Esophagus squamous epithelium (tissue), 5 donors: ENCODE measurements at places on chromosomes 2 and 18.

GRCh38 chr18:55109818-55110414 is 150.7 kb upstream of the CCDC68 start:
- no peaks in the 10 kb centered on the region for H3K4me1 ChIP-seq
- H3K4me3 ChIP-seq: no peak overlapping the region
- no peaks in the 10 kb centered on the region for H3K36me3 ChIP-seq
- no peak overlapping the region for H3K27ac ChIP-seq

GRCh38 chr2:147368306-147368705 is 476.5 kb upstream of the ACVR2A start:
- no peak for DNase-seq
- no peak overlapping the region for H3K4me3 ChIP-seq
- H3K27ac ChIP-seq: no peak overlapping the region
- no peaks in the 10 kb centered on the region for H3K36me3 ChIP-seq
- no peaks in the 10 kb centered on the region for H3K27me3 ChIP-seq

DNA sequence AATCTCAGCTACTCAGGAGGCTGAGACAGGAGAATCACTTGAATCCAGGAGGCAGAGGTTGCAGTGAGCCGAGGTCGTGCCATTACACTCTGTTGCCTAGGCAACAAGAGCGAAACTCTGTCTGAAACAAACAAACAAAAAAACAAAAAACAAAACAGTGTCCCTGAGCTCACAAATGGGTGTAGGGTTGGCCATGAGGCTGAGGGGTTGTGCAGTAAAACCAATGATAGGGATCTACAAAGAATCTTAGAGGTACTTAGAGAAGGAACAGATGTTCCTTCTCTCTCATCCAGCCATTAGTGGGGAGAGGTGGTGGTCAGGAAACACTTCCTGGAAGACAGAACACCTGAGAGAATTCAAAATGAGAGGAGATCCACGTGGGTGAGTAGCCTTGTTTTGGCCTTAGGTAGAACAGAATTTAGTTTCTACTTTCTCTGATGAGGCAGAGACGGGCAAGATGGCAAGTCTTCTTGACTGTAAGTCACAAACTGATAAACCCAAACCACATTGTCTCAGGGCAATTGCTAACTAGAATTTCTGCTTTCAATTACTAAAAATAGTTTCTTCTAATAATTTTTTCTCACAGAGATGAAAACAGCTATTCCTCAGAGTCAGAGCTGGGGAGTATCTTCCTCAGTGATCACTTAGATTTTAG is 61.5 kb upstream of the PPM1B start:
- DNase-seq: no peak
- H3K4me1 ChIP-seq: no peaks in the 10 kb centered on the region
- H3K4me3 ChIP-seq: no peak overlapping the region
- H3K36me3 ChIP-seq: no peaks in the 10 kb centered on the region
- no peak overlapping the region for H3K27ac ChIP-seq
- no peaks in the 10 kb centered on the region for H3K27me3 ChIP-seq

DNA sequence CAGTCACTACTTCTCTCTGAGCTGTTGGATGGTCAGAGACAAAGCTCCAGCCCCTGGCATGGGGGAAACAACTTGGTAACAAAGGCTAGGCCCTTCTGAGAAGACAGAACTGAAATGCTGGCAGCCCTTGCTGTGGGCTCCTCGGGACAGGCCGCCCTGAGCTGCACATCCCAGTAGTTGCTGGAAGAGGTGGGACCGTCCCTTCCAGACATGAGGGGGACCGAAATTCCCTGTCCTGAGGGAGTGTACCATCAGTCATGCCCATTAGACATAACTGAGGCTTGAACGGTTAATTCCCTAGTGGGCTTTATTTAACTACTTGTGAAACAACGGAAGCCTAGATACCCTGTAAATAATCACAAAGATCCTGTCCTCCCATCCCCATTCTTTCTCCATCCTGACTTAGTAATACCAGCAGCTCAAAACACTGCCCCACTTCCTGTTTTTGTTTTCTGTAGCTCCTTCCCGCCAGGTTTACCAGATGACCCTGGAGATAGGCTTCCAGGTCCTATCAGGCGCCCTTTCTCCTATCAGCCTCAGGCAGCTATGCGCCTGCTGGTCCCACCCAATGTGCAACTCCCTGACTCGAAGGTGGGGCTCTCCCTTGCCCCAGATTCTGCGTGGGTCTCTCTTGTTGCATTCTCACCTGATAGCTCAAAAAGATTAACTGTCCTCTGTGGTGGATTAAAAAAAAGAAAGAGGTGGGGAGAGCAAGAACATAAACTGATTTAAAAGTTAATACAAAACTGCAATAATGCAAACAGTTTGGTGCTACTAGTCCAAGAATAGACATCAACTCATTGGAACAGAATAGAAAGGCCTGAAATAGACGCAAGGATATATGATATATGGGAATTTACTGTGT is 37.0 kb upstream of the NT5DC4 start:
- H3K4me3 ChIP-seq: no peak overlapping the region
- no peak overlapping the region for H3K27ac ChIP-seq
- DNase-seq: no peak
- peaks cover 5% of the 10 kb centered on the region for H3K4me1 ChIP-seq

DNA sequence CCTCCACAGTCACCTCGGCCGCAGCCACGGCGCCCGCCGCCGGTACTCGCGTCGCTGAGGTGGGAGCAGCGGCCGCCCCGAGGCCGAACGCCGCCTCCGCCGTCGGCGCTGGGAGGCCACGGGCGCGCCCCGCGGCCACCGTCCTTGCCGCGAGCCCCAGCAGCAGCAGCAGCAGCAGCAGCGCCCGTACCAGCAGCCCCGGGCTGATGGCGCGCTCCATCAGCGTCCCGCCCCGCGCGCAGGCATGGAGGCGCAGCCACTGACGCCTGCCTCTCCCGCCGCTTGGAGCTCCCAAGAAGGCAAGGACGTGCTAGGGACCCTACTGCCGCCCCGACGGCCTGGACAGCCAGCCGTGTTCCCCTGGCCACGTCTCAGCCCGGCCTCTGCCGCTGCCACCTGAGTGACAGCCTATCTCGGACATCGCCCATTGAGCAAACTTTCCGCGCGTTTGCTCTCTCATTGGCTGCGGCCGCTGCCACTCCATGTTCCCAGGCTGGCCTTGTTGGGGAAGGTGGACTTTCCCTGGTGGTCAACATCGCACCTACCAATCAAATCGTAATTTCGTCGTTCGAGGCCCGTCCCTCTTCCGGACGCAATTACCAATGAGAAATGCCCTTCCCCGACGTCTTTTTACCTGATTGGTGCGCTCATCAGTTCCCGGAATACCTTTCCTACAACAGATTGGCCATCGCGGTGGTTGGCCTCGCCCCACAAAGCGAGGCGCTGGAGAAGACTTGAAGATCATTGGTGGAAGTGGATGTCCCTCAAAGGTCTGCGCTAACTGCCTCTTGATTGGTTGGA is at the start of gene EIF2AK3:
EIF2AK3 (minus strand) TSS at position 410 of the 801 bp plus-strand sequence; CDS start at position 220, 190 bp downstream.
- peak within 1 kb of the TSS; percentile 86 for H3K4me3 ChIP-seq
- no peaks in the 10 kb centered on the region for H3K27me3 ChIP-seq
- H3K36me3 ChIP-seq: no peaks in the 10 kb centered on the region
- peak; percentile 98 for DNase-seq

DNA sequence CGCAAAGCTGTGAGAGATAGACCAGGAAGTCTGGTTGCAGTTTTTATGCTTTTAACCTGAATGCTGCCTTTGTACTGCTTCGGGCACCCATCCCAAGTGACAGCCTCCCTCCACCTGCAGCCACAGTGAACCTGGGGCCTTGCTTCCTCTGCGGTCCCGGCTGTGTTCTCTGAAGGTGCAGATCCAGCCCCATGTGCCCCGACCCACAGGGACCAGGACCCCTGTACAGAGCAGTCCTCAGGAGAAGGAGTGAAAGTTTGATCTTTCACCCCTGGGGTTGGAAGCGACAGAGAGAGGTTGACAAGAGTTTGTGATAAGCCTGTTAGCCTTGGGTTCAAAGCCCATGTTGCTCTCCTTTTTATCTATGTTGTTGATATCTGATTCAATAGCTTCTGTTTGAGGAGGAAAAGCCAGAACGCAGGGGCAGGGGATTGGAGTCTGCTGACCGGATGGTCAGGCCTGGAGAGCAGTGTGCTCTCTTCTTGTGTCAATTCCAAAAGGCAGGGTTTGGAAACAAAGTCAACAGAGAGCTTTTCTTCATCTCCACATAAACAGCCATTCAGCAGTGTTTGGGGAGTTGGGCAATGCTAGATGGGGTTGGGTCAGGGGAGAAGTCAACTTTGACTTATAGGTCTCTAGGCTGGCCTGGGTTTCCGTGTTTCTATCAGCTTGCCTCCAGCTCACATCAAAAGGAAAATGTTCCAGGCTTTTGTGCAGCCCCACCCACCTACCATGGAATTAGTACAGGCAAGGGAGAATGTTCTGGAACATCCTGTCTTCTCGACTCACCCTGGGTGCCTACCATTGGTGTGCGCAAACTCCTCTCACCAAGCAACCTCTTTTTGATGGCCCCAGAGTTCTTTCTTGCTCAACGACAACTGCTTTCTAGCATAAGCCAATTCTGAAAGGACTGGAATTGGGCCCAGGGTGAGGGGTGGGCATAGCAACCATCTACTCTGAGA is 214.9 kb downstream of the ALPK2 start:
- H3K27me3 ChIP-seq: no peaks in the 10 kb centered on the region
- no peaks in the 10 kb centered on the region for H3K4me1 ChIP-seq
- no peak for DNase-seq
- H3K36me3 ChIP-seq: no peaks in the 10 kb centered on the region

DNA sequence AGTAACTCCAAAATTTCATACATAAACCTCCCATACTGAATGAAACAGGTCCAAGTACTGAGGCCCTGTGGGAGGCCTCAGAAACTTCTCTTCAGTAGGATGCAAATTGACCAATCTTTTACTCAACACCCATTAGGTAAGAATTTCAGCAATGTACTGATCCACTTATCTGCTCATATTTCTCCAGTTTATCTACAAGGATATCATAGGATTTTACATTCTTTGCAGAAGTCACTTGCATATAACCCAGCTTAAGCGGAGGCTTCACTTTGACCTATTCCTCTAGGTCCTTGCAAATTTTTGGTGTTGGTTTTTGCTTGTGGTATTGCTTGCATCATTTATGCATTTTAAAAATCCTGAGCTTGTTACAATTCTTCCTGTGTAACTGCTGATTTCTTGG is 28.8 kb upstream of the SLC3A1 start:
- H3K27me3 ChIP-seq: no peaks in the 10 kb centered on the region
- no peaks in the 10 kb centered on the region for H3K36me3 ChIP-seq
- DNase-seq: no peak
- H3K4me3 ChIP-seq: no peak overlapping the region
- H3K4me1 ChIP-seq: no peaks in the 10 kb centered on the region
- H3K27ac ChIP-seq: no peak overlapping the region

DNA sequence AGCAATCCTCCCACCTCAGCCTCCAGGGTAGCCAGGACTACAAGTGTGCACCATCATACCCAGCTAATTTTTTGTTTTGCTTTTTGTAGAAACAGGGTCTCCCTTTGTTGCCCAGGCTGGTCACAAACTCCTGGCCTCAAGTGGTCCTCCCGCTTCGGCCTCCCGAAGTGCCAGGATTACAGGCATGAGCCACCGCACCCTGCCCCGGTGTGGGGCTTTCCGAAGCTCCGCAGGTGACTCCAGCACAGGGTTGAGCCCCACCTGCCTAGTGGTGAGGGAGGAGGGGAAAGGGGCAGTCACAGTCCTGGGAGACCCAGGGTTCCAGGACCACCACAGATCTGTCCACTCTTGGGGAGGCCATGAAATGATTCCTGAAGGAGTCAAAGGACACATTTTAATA is 5.2 kb downstream of the PRLH start:
- no peak for DNase-seq
- H3K27ac ChIP-seq: no peak overlapping the region
- no peaks in the 10 kb centered on the region for H3K27me3 ChIP-seq

DNA sequence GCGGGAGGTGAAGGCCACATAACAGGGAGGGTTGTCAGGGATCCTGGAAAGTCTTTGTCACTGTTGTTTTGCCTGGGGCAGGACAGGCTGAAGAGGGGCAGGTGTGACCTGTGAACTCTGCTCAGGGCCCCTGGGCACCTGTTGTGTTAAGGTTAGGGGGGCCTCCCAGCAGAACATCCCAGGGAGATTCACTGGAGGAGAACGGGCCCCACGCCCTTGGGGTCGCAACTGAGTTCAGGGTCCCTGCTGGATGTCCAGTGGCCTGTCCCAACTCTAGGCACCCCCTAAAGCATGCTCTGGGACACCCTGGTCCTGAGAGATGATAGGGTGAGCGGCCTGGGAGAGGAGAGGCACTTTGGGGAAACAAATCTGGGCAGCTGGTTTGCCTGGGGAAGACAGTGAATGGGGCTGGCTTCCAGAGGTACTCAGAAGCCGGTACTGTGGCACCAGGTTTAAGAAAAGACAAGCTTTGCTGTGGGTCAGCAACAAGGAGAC is 22.9 kb downstream of the GPR35 start:
- H3K27me3 ChIP-seq: no peaks in the 10 kb centered on the region
- DNase-seq: no peak
- no peak overlapping the region for H3K27ac ChIP-seq
- H3K4me1 ChIP-seq: no peaks in the 10 kb centered on the region
- no peaks in the 10 kb centered on the region for H3K36me3 ChIP-seq
- no peak overlapping the region for H3K4me3 ChIP-seq

GRCh38 chr18:55419947-55420664 is 167.9 kb downstream of the TCF4 start:
- H3K4me1 ChIP-seq: peaks cover 3% of the 10 kb centered on the region
- H3K27ac ChIP-seq: peak overlapping the region; percentile 85
- no peak for DNase-seq
- H3K4me3 ChIP-seq: peak overlapping the region; percentile 55
